ENCODE measurements at places on chromosomes 13 and 19. TPM values are rescaled to one million over a fixed set of nuclear protein-coding genes. Genes with fewer than 3 reads are reported as not detected.

GRCh38 chr13:36981156-36981743 lies 17.9 kb downstream of the ALG5 start:
- no peak for DNase-seq
- no peaks in the 10 kb centered on the region for H3K4me1 ChIP-seq
- peaks cover 77% of the 10 kb centered on the region for H3K36me3 ChIP-seq
- no peaks in the 10 kb centered on the region for H3K27me3 ChIP-seq
- H3K27ac ChIP-seq, result no peak overlapping the region

GRCh38 chr13:50107205-50107604 lies 92.0 kb downstream of the KCNRG start:
- no peak overlapping the region for H3K4me3 ChIP-seq
- no peak overlapping the region for H3K27ac ChIP-seq
- H3K4me1 ChIP-seq, result no peaks in the 10 kb centered on the region
- no peaks in the 10 kb centered on the region for H3K27me3 ChIP-seq

DNA sequence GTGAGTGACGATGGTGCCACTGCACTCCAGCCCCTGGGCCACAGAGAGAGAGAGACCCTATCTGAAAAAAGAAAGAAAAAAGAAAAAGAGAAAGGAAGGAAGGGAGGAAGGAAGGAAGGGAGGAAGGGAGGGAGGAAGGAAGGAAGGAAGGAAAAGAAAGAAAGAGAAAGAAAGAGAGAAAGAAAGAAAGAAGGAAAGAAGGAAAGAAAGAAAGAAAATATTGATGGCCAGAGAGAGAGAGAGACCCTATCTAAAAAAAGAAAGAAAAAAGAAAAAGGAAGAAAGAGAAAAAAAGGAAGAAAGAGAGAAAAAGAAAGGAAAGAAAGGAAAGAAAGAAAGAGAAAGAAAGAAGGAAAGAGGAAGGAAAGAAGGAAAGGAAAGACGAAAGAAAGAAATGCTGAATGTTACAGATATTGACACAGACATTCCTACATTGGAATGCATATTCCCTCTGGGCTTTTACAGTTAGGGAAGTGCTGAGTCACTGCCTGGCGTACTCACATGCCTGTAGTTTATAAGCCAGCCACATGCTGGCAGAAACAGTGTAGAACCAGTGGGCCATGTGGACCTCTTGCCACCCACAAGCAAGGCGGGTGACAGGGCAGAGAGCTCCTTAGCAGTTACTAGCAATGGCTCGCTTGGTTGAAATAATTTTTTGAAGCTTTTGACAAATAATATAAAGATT lies 34.6 kb upstream of the SLC46A3 start:
- H3K4me3 ChIP-seq, result no peak overlapping the region
- peak overlapping the region; percentile 59 for H3K27ac ChIP-seq
- peak; percentile 85 for DNase-seq

DNA sequence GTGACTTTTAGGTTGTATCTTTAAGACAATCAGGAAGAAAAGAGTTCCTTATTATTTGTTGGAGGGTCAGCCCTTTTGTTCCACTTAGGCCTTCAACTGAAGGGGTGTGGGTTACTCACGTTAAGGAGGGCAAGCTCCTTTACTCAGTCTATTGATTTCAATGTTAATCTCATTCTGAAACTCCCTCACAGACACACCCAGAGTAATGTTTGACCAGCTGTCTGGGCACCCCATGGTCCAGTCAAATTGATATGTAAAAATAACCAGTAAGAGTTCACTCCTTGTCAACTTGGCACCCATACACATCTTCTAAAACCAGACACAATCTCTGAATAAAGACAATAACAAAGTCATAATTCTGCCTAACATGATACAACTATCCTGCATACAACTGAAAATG lies 292.9 kb downstream of the KLF5 start:
- no peak for DNase-seq
- H3K36me3 ChIP-seq, result no peaks in the 10 kb centered on the region
- no peak overlapping the region for H3K27ac ChIP-seq
- no peaks in the 10 kb centered on the region for H3K27me3 ChIP-seq
- no peak overlapping the region for H3K4me3 ChIP-seq
- H3K4me1 ChIP-seq, result no peaks in the 10 kb centered on the region

DNA sequence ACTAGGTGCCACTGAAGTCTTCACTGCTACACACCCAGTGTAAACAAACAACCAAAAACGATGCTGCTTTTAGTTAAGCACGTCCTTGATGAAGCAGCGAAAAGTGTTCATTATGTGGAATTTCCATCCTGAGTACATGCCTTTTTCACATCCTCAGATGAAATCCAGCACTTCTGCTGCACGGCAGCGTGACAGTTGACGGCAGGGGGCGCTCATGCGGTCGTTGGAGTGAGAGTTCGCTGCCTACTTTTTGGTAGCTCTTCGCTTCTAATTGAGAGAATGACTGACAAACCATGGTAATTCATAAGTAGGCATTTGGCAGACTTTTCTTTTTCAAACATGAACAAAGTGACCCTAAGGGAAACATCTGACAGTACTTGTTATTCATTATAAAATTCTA lies 1124.9 kb downstream of the EFNB2 start:
- H3K4me3 ChIP-seq, result no peak overlapping the region
- no peaks in the 10 kb centered on the region for H3K4me1 ChIP-seq
- DNase-seq, result peak; percentile 31
- no peaks in the 10 kb centered on the region for H3K36me3 ChIP-seq

GRCh38 chr13:99311748-99312492 lies 4.7 kb upstream of the GPR183 start:
- no peaks in the 10 kb centered on the region for H3K27me3 ChIP-seq
- no peaks in the 10 kb centered on the region for H3K36me3 ChIP-seq
- peaks cover 7% of the 10 kb centered on the region for H3K4me1 ChIP-seq

The ZNF560 gene
- total RNA-seq, result 0.05 TPM

DNA sequence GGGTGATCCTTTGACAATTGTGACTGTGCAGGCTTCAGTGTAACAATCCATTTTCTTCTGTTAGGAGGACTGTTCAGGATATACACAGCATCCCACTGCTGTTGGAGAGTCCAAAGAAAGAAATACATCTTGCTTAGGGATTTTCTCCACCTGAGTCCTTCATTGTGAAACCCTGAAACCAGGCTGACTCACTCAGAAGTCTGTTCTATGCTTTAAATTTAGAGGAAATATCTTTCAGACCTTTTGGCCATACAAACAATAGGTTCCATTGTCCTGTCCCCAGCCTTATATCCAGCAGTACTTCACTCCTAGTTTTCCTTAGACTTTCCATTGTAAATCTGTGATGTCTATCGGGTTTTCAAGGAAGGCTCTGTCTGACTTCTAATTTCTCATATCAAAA lies 379.1 kb downstream of the SUCLA2 start:
- DNase-seq, result no peak
- H3K27ac ChIP-seq, result no peak overlapping the region
- H3K36me3 ChIP-seq, result no peaks in the 10 kb centered on the region
- no peaks in the 10 kb centered on the region for H3K27me3 ChIP-seq
- no peaks in the 10 kb centered on the region for H3K4me1 ChIP-seq
- H3K4me3 ChIP-seq, result no peak overlapping the region

GRCh38 chr13:49184621-49185020 lies 35.5 kb upstream of the MLNR start:
- DNase-seq, result no peak
- H3K27me3 ChIP-seq, result no peaks in the 10 kb centered on the region
- no peak overlapping the region for H3K27ac ChIP-seq
- no peak overlapping the region for H3K4me3 ChIP-seq

Measured in SJCRH30 (cell line).